ENCODE measurements at places on chromosomes 16 and 17.
A peak's percentile ranks its signal among the peaks of the same experiment; 100 is the strongest.

DNA sequence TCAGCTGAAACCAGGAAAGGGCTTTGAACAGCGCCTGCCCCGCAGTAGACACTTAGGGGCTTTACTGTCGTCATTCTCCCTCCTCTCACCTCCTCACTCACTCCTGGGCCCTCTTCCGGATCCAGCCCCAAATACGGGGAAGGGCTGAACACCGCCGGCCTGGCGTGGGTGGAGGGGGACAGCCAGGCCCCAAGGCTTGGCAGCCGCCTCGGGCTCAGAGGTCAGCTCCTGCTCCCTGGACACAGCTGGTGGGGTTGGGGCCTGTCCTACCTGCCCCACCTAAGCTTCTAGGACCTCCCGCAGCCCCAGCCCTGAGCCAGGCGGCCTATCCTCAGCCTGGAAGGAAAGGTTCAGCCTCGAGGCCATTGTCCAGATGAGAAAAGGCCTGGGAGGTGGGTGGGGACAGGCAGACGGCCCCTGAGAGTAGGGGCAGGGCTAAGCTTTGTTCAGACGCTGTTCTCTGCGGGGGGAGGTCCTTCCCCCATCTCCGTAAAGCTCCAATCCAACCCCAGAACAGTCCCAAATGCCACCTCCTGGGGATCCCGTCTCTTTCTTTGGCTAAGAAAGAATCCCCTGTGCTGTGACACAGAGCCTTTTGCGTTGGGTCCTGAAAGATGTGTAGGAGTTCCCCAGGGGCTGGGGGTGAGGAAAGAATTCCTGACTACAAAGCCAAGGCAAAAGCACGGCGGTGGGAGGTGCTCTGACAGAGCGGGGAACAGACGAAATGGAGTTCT is 881 bp upstream of the LLGL1 start:
- no peak for DNase-seq

DNA sequence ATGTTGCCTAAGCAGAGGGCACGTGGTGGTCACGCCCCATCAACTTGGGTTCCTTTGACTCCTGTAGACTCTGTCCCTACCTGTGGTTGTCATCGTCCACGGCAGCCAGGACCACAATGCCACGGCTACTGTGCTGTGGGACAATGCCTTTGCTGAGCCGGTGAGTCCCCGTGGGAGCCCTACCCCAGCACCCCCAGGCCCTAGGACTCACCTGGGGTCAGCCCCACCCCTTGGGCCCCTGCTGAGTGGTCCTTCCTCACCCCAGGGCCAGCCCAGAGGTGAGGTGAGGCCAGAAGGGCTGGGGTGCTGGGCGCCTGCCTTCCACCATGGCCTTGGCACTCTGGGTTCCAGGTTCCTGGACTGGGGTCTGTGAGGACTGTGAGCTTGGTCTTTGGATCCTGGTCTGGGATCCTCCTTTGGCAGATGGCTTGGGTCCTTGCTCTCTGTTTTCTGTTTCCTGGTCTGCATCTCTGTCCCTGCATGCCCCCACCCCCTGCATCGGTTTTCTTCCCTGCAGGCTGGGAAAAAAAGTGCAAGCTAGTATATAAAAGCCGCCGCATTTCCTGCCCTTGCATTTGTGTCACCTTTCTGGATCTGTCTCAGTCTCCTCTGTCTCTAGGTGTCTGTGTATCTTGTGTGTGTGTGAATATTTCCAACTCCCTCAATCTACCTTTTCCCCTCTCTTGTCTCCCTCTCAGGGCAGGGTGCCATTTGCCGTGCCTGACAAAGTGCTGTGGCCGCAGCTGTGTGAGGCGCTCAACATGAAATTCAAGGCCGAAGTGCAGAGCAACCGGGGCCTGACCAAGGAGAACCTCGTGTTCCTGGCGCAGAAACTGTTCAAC is 17.5 kb downstream of the STAT5A start:
- DNase-seq: no peak

DNA sequence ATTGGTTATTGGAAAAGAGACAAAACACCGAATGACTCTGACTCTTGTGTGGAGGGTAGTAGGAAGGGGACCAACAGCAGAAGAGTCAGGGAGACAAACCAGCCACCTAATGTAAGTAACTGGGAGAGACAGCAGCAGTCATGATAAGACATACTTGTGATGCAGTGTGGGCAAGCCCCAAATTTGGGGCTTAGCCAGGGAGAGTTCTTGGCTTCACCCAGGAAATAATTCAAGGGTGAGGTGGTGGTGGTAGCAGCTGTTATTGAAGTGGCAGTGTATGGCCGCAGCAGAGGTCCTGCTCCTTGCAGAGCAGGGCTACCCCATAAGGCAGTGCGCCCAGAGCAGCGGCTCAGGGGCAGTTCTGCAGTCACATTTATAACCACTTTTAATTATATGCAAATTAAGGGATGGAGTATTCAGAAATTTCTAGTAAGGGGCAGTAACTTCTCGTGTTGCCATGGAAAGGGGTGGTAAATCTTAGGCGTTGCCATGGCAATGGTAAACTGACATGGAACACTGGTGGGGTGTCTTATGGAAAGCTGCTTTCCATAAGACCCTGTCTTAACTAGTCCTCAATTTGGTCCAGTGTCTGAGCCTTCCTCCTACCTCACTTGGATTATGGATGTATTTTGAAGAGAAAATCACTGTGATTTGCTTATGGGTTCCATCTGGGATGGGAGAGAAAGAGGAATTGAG is 317.1 kb downstream of the PHKB start:
- DNase-seq: no peak

- DNase-seq: no peak
Measured at GRCh38 chr16:72197545-72197944, 25.6 kb upstream of the PMFBP1 start.

- peak; percentile 72 for DNase-seq
Measured at GRCh38 chr16:3188925-3189825, 1.2 kb downstream of the OR1F1 start.

DNA sequence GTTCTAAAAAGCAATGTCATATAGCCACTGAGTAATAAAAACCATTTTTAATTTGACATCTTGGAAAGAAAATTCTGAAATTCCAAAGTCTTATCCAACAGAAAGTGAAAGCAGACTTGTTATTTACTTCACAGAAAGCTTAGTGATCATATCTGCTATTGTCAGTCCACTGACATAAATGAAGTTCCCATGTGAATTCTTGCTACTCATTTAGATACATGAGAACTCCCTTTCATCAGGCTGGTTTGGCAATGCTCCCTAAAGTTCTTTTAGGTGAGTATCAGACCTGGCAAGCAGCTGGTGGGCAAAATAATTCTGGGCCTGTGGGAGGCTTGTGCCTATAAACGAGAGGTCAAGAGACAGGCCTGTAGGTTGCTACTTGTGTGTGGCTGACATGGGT is 23.4 kb downstream of the NME2 start:
- no peak for DNase-seq

- DNase-seq: peak; percentile 48
Measured at GRCh38 chr16:89556750-89557689, 3.5 kb upstream of the RPL13 start.

Data from HFFc6 (cell line).